ENCODE measurements at places on chromosomes 3 and 15.

DNA sequence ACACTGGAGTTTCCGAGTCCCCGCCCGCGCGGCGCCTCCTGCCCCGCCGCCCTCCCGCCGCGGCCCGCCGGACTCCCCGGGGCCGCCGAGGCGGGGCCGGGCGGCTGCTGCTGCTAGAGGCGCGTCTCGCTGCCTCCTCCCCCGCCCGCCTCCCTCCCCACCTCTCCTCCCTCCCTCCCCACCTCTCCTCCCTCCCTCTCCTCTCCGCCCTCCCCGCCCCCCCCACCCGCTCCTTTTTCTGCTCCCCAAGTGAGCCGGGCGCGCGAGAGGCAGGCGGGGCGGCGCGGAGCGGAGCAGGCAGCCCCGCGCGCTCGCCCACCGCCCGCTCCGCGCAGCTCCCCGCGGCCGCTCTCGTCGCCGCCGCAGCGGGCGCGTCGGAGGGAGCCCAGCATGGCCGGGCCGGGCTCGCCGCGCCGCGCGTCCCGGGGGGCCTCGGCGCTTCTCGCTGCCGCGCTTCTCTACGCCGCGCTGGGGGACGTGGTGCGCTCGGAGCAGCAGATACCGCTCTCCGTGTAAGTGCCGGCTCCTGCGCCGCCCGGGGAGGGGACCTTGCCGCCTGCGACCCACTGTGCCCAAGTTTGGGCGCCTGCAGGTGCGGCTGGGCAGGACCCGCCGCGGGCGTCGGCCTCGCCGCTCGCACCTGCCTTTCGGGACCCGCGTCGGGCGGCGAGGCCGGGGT lies at the start of gene CACNA2D3:
Gene CACNA2D3, plus strand, starts transcription at position 229 of the 679 bp plus-strand sequence.
- DNase-seq: peak; percentile 71

GRCh38 chr3:31288224-31288623 lies 244.5 kb upstream of the STT3B start:
- DNase-seq: peak; percentile 11

DNA sequence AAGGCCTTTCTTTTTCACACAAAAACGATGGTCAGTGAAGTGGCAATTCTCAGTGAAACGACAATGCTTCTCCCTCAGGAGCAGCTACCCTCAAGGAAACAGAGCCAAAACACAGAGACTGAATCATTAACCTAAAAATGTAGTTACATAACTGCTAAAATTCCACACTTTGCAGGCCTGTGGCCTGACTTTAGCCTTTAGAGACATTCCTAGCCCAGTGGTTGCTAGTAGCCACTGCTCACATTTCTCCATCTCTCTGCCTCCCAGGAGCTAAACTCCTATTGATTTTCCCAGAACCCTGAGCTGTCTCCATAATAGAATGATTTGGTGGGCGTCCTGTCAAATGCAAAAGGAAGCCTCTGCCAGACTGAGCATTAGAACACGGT lies 630.1 kb upstream of the KCNMB2 start:
- peak; percentile 17 for DNase-seq

DNA sequence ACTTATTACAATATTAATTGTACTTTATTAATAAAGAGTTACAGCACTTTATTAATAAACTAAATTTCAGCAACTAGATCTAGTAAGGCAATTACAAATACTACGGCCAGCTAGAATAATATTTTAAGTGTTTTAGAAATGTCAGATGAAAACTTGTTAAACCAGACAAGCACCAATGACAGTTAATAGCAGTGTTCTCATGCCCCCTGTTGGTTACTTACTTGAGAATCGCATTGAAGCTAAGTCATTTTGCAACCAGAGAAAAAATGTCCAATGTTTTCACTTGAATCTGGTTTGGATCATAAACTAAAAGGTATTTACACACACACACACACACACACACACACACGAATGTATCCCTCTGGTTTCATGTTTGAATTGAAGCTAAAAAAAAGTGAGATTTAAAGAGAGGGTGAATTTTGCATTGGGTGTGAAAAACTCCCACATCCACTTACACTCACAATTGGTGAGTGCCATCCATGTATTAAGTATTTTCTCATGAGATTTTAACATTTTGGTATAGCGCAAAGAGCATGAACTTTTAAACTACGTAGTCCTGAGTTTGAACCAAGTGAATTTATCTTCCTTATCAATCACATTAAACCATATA lies 347.7 kb downstream of the ZBBX start:
- DNase-seq: peak; percentile 18

DNA sequence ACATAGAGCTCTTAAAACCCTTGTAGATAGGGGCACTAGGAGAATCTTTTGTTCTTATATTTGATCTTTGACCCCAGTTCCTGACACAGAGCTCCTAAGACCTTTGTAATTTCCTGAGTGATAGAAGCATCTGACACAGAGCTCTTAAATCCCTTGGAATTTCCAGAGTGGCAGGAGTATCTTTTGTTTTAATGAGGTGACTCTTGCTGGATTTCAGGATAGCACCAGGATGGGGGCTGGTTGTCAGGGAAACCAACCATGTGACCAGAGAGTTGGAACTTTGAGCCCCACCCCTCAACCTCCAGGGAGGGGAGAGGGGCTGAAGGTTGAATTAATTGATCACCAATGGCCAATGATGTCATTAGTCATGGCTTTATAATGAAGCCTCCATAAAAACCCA lies 47.6 kb upstream of the ST8SIA2 start:
- no peak for DNase-seq

GRCh38 chr3:116384717-116385116 lies 60.6 kb downstream of the LSAMP start:
- DNase-seq: no peak

DNA sequence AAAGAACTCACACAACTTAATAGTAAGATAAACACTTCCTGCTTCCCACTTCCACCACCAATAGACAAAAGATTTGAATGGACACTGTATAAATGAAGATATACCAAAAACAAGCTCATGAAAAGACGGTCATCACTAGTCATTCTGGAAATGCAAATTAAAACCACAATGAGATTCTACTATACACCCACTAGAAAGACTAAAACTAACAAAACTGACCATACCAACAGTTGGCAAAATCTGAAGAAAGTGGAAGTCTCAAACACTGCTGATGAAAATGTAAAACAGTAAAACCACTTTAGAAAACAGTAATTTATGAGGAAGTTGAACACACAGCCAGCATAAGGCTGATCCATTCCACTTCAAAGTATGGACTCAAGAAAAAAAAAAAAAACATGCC lies 35.6 kb upstream of the CD96 start:
- DNase-seq: no peak

- DNase-seq: no peak
Observed at GRCh38 chr3:67458896-67459530, 195.4 kb downstream of the SUCLG2 start.

GRCh38 chr15:62428851-62429598 lies 263.9 kb upstream of the C2CD4B start:
- DNase-seq: no peak

DNA sequence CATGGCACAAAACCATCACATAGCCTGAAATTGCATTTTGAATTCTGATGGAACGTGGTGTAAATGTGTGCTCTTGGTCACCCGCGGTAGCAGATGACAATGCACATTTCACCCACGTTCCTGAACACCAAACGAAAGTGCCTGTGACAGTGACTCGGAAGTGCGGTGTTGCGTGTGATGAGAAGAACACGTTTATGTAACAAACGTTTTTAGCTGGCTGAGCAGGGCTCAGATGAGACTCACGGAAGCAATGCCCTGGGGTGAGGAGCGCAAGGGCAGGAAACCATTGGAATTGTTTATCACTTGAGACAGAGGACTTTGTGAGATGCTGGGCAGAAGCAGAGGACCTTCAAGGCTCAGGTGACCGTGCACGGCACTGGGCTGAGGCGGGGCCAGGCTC lies 449.2 kb upstream of the CFAP20DC start:
- peak; percentile 12 for DNase-seq

DNA sequence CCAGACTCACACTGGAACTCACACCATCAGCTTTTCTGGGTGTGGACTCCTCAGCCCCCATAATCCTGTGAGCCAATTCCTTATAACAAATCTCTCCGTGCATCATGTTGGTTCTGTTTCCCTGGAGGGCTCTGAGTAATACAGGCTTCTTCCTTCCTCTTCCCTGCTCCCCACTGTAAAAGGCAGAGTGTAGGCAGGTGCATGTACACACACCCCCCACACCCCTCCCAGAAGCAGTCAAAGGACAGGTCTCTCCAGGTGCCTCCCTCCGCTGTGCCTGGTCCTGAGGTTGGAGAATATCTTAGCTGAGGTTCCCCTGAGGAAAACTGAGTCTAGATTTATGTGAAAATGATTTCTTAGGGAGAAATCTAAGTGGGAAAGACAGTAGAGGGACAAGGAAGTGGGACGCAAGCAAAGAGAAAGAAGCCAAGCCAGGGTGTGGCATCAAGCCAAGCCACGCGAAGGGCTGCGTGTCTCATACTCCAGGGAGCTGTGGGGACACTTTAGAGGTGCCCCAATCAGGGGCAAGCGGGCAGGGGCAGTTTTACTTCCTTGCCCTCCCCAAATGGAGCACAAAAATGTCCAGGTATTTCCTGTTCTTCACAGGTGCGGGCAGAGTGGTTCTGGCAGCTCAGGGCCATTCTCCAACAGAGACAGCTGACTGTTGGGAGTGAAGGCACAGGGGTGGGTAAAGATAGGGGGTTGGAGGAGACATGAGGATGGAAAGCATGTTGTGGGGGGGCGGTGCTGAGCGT lies 86.6 kb downstream of the HMG20A start:
- no peak for DNase-seq

DNA sequence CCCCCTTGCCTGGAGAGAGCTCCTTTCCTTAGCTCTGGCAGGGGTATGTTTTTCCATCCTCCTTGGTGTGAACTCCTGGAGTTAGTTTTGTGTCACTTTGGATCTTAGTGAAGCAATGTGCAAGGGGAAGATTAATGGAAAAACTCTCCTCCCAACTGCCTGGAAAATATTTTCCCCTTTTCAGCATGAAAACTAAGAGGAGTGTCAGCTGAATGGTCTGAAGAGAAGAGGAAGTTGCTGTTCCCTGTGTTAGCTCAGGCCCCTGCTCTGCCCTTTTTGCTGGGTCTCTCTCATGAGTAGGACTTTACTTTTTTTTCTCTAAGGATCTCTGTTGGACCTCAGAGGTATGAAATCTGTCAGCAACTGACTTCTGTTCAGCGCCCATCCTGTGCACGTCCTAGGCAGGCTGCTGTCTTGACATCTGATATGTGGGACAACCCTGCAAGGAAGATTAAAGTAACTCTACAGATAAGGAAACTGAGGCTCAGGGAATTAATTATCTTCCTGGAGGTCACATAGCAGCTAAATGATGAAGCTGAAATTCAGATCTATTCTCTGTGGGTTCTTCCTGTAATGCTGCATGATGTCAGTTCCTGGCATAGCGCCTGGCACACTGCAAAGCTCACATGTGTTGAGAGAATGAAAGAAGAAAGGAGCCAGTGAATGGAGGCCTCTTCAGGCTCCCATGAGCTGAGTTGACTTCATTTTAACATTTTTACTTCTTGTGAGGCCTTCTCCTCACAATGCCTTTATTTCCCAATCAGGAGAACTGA lies 109.7 kb upstream of the GALNT15 start:
- no peak for DNase-seq

GRCh38 chr15:25939122-25939521 lies 76.0 kb upstream of the ATP10A start:
- DNase-seq: no peak

GRCh38 chr15:23758891-23759290 lies 71.8 kb upstream of the NDN start:
- no peak for DNase-seq

All from right kidney (tissue), 9 donors.